SK-MEL-5 (cell line): ENCODE measurements at places on chromosomes 5 and 9. TPM values are rescaled to one million over a fixed set of nuclear protein-coding genes. Genes with fewer than 3 reads are reported as not detected.
A peak's percentile ranks its signal among the peaks of the same experiment; 100 is the strongest.

- peak; percentile 84 for DNase-seq
Observed at GRCh38 chr5:78008356-78008967, 232.3 kb upstream of the TBCA start.

GRCh38 chr9:113349066-113349444 lies 286 bp upstream of the BSPRY start:
- no peak for DNase-seq

- peak; percentile 66 for DNase-seq
Observed at GRCh38 chr5:95238560-95239325, 46.2 kb downstream of the MCTP1 start.

DNA sequence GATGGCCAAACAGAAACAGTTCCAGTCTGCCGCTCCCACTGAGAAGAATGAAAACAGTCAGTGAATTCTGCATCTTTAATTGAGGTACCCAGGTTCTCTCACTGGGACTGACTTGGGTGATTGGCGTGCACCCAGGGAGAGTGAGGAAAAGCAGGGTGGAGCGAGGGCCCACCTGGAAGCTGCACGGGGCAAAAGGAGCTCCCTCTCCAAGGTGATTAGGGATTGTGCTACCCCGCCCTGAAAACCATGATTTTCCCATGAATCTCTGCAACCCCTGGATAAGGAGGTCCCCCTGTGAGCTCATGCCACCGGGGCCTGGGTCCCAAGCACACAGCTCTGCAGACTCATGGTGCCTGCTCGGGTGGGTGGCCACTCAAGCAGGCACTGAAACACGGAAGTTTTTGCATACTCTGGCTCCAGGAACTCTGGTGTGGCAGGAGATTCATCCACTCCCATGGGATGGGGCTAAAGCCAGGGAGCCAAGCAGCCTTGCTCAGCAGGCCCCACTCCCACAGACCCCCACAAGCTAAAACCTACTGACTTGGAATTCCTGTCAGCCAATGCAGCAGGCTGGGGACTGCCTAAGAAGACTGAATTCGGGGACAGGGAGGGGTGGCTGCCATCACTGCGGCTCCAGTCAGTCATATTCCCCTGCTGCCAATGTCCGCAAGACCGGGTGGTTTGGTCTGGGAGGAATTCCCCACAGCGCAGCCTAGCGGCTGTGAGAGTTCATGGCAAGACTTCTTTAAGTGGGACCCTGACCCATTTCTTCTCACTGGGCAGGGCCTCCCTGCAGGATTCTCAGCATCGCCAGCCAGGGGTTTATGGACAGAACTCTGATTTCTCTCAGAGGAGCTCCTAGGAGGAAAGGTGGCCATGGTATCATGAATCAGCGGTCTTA lies 652.2 kb upstream of the RGMB start:
- peak; percentile 62 for DNase-seq

Gene GCNT1
- 0.24 TPM in 2 replicates for total RNA-seq
